ENCODE measurements at places on chromosomes 4 and X.

- no peak for DNase-seq
These were observed 128.7 kb upstream of the GALNT7 start for GRCh38 chr4:173039617-173040577.

DNA sequence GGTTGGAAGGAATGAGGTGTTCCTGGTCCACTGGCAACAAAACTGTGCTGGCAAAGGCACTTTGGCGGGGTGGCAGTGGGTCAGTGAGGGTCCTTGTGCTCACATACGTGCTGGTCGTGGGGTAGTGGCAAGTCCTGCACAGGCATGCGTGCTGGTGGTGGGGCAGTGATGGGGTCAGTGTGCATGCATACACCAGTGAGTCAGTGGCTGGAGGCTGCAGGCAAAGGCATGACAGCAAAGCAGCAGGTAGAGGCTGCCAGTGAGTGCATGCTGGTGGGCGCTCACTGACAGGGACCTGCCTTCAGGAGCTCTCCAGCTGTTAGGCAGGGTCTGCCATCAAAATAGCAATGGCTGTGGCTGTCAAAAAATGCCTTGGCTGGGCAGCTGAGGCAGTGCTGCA lies 42.1 kb downstream of the TMPRSS11E start:
- no peak for DNase-seq

DNA sequence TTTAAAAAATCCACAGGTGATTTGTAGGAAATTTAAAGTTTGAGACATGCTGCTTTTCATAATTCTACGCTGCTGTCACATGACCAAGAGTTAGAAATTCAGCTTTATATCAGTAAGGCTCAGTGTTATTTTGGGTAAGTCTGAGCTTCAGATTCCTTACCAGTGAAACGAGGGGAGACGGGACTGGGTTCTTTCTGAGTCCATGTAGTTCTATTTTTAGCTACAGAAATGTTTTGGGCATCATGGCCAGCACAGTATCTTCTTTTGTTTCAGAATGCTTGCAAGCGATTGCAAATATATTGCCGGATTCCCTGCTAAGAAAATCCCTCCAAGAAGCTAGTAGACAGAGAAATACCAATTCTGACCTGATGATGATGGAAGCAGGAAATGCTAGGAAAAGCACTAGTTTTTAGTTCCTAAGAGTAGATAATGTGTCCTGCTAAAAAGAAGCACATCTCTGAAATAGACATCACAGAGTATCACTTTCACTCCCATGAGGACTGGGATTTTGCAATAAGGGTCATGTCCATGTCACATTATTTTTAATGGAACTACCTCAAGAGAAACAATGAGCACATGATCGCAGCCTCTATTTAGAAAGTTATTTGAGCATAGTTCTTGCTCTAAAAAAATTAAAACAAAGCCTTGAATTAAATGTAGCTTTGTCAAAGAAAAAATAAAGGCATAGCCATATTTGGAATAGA lies 10.9 kb downstream of the ATP1B4 start:
- no peak for DNase-seq

GRCh38 chr4:10765386-10765785 lies 80.8 kb upstream of the CLNK start:
- no peak for DNase-seq

GRCh38 chr4:7793186-7793585 lies 146.5 kb downstream of the AFAP1 start:
- DNase-seq, result no peak

GRCh38 chr4:151887816-151888180 lies 127.0 kb upstream of the GATB start:
- DNase-seq, result no peak

- no peak for DNase-seq
These were observed 96.4 kb downstream of the ANXA10 start for GRCh38 chr4:168188754-168189153.

- DNase-seq, result no peak
These were observed 5.5 kb downstream of the DDX60L start for GRCh38 chr4:168474660-168475320.

GRCh38 chr4:14177987-14178386 lies 550.5 kb upstream of the BOD1L1 start:
- no peak for DNase-seq

DNA sequence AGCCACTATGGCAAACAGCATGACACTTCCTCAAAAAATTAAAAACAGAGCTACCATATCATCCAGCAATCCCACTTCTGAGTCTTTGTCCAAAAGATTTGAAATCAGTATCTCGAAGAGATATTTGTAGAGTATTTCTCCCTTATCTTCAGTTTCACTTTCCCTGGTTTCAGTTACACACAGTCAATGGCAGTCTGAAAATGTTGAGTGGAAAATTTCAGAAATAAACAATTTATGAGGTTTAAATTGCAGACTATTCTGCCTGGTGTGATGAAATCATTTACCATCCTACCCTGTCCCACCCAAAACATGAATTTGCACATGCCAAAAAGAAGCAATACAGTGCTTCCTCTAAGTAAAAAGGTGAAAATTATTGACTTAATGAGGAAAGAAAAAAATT lies 43.9 kb downstream of the NPY2R start:
- no peak for DNase-seq

DNA sequence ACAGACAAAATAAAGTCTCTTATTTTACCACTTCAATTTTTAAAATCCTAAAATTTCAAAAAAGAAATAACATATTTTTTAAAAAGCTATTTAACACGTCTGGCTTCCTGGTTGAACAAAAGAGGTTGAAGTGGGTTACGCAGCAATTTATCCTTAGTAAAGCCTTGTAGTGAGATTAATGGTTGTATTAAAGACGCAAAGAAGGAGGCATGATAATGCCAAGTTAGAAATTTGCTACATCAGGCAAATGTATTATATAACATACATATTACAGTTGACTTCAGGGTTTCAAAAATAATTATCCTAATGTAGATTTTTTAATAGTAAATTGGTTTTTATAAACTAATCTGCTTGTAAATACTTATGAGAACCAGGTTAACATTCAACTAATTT lies 35.3 kb downstream of the ANKRD17 start:
- no peak for DNase-seq

DNA sequence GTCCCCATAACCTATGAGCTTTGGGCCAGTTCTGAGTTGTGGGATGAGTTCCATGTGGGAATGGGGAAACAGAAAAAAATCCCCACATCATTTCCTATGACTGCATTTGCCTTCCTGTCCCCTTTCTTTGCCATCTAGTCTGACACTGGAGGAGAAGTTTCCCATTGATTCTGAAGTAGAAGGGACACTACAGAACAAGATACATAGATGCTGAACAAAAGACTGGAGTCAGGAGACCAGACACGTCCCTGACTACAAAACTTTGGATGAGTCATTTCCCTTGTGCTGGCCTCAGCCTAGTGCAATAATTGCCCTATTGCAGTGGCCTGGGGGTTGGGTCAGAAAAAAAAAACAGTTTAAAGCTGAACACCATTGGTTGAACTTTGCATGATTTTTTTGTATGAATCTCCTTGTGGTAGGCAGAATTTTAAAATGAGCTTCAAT lies 22.1 kb downstream of the BEX3 start:
- peak; percentile 69 for DNase-seq

DNA sequence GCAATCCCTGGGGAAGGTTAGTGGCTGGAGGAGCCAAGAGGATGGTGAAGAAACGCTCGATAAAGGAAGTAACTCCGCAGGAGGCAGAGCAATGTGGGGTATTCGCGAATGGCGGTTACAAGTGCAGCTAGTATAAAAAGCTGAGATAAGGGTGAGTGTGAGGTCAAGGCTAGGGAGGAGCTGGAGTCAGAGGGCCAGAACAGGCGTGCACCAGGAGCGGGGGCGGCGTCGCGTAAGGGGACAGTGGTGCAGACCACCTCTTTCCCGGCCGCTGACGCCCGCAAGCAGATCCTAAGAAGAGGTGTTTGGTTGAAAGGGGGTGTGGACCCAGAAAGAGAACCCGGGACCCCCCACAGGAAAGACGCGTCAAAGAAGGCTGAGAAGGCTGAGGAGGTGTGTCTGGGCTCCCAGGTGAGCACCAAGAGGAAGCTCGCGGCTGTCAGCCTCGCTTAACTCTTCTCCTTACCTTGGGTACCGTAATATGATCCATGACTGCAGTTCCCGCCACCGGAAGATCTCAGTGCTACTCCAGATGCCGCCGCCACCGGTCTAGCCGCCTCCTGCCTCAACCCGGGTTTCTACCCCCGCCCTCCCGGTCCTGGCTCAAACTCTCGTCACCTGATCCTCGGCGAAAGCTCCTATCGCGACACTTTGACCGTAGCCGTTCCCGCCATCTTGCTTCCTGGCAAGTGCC lies at the start of gene MTMR8:
Gene MTMR8, minus strand, starts transcription at position 579 of the 694 bp plus-strand sequence. Its CDS starts 89 bp downstream, at position 490.
- DNase-seq, result peak; percentile 63

- peak; percentile 57 for DNase-seq
These were observed 4.2 kb upstream of the ARSD start for GRCh38 chrX:2933125-2933900.

DNA sequence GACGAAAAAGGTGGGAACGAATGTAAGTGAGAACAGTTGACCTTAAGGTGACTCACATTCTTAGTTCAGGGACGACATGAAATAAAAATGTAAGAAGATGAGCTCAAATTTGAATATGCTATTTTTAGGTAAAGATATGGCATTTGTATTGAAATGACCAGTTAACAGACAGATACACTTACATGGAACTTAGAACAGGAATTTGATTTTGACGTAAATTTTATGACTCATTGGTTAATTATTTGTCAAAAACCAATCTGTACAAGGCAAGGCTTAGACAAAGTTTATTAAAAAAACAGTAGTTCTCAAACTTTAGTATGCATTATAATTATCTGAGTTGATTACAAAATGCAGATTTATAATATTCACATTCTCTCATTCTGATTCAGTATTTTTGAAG lies 469.4 kb downstream of the CFAP47 start:
- DNase-seq, result no peak

DNA sequence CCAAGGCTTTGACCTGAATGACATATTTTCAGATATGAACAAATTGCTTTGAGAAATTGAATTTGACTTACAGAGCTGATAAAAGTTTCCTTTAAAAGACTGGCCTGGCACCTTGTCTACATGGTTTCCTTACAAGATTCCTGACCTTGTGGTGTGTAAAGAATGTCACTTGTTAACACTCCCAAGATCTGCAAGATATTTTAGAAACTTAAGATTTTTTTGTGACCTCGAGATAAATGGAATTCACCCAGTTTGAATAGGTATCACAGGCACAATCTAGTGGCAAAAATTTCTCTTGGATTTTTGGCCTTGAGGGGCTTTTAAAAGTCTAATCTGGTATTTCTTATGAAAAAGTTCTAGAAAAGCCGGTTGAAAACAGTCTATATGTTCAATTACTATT lies 1568.9 kb upstream of the IGFBP7 start:
- no peak for DNase-seq

- DNase-seq, result peak; percentile 13
These were observed 423.3 kb downstream of the RAPGEF2 start for GRCh38 chr4:159526172-159526571.

DNA sequence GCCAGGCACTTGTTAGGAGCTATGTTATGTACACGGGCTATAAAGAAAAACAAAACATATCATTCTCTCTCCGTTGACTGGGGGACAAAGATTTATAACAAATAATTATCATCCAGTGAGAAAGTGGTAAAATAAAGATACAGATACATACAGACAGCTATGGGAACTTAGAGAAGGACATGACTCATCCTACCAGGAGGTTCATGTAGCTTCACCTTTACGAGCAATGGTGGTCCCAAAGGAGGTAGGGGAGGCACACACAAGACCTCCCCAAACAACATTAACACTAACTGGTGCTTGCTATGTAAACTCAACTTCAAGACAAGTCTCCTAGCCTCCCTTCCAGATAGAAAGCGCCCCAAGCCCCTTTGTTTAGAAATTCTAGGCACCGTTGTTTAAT lies 8.9 kb downstream of the AMBN start:
- no peak for DNase-seq

DNA sequence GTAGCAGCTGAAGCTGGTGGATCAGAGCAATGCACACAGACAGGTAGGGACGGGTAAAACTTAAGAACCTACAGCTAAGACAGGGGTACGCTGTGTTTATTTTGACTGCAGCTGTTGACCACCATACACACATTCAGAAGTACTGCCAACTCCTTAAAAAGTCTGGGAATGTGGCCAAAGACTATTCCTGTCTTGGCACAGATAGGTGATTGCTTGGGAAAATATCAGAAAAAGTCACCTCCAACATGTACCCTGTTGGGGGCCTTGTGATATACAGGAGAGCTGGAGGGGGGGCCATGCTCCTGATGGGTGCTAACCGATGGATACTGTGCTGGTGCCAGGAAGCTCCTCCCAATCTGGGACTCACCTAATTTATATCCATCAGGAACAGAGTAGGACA lies 121.2 kb downstream of the VCX2 start:
- no peak for DNase-seq

- peak; percentile 60 for DNase-seq
These were observed 195.7 kb downstream of the GPAT3 start for GRCh38 chr4:83731609-83732008.

DNA sequence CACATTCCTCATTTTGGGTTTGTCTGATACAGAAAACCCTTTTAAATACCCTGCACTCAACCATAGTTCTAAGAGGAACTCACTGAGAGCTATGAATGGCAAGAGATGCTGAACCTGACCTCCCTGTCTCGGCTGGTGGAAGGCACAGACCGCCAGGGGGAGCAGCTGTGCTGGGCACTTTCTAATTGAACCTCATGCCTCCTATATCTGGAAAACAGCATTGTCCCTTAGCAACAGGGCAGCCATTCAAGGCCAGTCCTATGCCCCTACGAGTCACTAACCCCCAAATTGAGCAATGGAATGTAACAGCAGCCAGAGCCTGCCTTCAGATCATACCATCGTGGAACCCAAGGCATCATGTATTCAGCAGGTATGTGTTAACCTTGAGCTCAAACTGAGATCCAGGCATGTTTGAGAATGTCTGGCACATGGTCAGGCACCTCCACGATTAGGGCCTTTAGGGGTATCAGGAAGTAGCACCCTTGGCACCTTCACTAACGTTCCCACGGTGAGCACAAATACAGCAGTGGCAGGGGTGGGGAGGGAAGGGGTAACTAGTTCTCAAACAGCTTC lies 5.1 kb downstream of the USP27X start:
- peak; percentile 42 for DNase-seq

GRCh38 chrX:17788439-17788838 lies 51.1 kb downstream of the SCML1 start:
- peak; percentile 25 for DNase-seq

DNA sequence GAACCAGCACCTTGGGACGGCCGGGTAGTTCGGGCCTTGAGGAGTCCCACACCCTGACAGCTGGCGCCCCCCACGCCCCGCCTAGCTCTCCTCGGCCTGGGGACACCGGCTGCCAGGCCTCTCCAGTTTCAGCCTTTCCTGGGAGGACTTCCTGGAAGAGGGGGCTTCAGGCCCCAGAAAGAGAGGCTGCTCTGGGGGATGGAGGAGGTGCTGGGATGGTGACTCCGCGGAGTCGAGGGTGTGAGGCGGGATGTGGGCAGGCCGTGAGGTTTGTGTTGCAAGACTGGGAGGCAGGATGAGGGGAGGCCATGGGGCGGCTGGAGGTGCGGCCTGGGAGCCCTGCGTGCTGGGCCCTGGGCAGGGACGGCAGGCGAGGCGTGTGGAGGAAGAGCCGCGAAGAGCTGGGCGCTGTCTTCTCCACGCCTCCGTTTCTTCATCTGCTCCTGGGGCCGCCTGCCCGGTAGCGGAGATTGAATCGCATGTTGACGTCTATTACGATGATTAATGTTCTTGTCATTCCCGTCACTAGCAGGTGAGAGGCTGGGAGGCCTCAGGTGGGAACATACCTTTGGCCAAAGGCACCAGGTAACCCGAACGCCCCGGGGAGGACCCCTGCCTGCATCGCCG lies 918 bp upstream of the FGFRL1 start:
- peak; percentile 97 for DNase-seq

- DNase-seq, result peak; percentile 43
These were observed 562.2 kb downstream of the ZIC3 start for GRCh38 chrX:138128027-138128671.
